ENCODE measurements at places on chromosomes 16 and 17. TPM values are rescaled to one million over a fixed set of nuclear protein-coding genes. Genes with fewer than 3 reads are reported as not detected.

The ABCA10 gene
- total RNA-seq = 1.9 TPM

The KRTAP4-5 gene
- total RNA-seq = not detected

The KCTD5 gene
- 37.3 TPM for total RNA-seq

The TBC1D16 gene
- total RNA-seq = 3.3 TPM

The MYBBP1A gene
- 65.8 TPM for total RNA-seq

The APOBR gene
- total RNA-seq = 2.6 TPM

- DNase-seq = no peak
Observed at GRCh38 chr17:43366891-43367736, 31.7 kb upstream of the ARL4D start.

- DNase-seq = no peak
Observed at GRCh38 chr17:66966298-66966697, 1.8 kb downstream of the CACNG4 start.

DNA sequence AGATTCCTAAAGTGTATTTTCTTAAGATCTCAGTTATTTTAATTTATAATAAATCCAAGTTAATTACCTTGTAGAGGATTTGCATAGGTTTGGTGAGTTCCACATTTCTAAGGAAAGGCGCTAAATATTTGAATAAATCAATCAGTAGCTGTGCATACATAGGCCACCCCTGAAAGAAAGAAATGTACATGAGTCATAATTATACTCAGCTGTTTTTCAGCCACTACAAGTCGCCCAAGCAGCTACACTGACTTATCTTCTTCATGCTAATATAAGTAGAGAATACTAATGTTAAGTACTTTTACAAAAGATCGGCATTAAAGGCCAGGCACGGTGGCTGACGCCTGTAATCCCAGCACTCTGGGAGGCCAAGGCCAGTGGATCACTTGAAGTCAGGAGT is 14.9 kb downstream of the SETD6 start:
- no peak for DNase-seq

GRCh38 chr17:75352079-75352569 is 53.4 kb downstream of the GRB2 start:
- DNase-seq = no peak

- DNase-seq = no peak
Observed at GRCh38 chr17:6196355-6196754, 126.2 kb downstream of the WSCD1 start.

GRCh38 chr17:28331891-28332420 is 3.3 kb downstream of the IFT20 start:
- no peak for DNase-seq

DNA sequence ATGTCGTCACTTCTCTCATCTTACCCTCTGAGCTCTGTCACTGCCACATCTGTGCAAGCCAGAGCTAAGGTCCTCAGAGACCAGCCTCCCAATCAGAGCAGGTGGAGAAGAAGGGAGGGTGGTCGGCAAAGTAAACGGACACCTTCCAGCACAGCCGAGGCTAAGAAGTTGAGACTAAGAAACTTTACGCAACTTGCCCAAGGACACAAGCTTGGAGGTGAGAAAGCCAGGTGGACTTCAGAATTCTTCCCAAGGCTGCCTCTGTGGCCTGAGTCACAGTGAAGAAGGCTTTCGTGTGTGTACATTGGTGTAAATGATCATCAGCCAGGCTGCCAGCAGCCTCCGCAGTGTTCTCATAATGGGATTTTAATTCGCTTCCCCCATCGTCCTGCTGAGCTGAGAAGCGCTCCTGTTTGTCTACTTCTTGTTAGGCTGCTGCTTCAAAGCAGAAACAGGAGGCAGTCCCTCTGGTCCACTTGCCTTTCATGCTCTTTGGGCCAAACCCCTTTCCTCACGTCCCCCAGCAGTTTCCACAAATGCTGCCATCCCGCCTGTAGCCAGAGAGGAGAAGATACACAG is 125.0 kb upstream of the RPL38 start:
- no peak for DNase-seq

DNA sequence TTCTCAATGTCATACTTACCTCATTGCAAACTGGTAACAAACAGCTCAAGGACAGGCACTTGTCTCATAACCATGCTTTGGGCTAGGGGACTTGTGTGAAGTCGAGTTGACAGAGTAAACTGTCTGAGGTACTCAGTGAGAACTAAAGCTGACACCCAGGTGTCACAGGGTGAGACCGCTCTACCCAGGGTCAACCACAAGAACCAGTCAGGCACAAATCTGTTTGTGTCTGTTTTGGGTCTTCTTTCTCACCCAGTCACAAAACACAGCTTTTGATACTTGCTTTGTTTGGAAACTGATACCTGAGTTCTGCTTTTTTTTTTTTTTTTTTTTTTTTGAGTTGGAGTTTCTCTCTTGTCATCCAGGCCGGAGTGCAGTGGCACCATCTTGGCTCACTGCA is 161.1 kb downstream of the STX8 start:
- peak; percentile 80 for DNase-seq

GRCh38 chr16:85051067-85051581 is 23.5 kb downstream of the KIAA0513 start:
- no peak for DNase-seq

- DNase-seq = peak; percentile 80
Observed at GRCh38 chr17:19302791-19303331, 59.7 kb downstream of the B9D1 start.
